GM23248 (cell line): ENCODE measurements at places on chromosomes 12 and 14.

- H3K4me1 ChIP-seq: peaks cover 84% of the 10 kb centered on the region
- H3K27me3 ChIP-seq: no peaks in the 10 kb centered on the region
- peak overlapping the region; percentile 94 for H3K27ac ChIP-seq
- H3K36me3 ChIP-seq: no peaks in the 10 kb centered on the region
- DNase-seq: peak; percentile 91
Measured at GRCh38 chr12:46556105-46556559, 183.6 kb upstream of the SLC38A2 start.

- H3K4me3 ChIP-seq: no peak overlapping the region
- H3K27me3 ChIP-seq: no peaks in the 10 kb centered on the region
- peak; percentile 29 for DNase-seq
- H3K36me3 ChIP-seq: no peaks in the 10 kb centered on the region
Measured at GRCh38 chr12:19244312-19244711, 114.8 kb downstream of the PLEKHA5 start.

- H3K36me3 ChIP-seq: no peaks in the 10 kb centered on the region
- no peak overlapping the region for H3K27ac ChIP-seq
- peaks cover 11% of the 10 kb centered on the region for H3K27me3 ChIP-seq
- no peaks in the 10 kb centered on the region for H3K4me1 ChIP-seq
- peak overlapping the region; percentile 79 for H3K4me3 ChIP-seq
Measured at GRCh38 chr14:77124345-77125280, 17.0 kb downstream of the ZDHHC22 start.

DNA sequence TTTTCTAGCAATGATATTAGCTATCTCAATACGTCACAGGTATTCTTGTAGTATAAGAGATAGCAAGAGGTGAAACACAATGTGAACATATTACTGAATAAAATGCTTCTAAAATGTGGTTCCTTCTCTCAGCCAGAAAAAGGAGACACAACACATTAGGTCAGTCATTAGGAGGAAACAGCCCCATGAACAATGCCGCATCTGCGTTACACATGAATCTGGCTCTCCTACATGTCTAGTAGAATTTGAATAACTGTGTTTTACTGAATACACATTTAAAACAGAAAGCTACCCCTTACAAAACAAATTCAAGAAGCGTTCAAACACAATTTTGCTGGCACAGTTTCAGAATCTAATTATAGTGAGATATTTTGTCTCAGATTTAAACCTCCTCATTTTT, 51.6 kb downstream of the EFCAB11 start:
- DNase-seq: no peak
- H3K4me3 ChIP-seq: no peak overlapping the region
- H3K27me3 ChIP-seq: no peaks in the 10 kb centered on the region
- peaks cover 16% of the 10 kb centered on the region; the same call in 1 of the 2 replicates for H3K4me1 ChIP-seq

DNA sequence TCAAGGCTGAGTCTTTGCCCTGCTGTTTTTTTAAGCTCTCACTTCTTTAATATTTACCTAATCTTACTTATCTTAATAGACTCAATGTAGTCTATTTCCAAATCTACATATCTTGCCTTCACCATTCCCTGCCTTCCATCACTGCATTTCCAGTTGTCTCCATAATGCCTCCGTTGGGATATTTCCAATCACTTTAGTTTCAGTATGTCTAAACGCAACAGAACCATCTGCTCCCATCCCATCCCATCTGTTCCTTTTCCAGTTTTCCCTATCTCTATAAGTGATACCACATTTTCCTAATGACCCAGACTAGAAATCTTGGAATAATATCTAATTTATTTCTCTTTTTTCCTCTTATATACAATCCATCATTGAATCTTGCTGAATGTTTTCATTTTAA, 15.1 kb upstream of the CCDC198 start:
- DNase-seq: no peak
- H3K27ac ChIP-seq: no peak overlapping the region
- H3K4me3 ChIP-seq: no peak overlapping the region

DNA sequence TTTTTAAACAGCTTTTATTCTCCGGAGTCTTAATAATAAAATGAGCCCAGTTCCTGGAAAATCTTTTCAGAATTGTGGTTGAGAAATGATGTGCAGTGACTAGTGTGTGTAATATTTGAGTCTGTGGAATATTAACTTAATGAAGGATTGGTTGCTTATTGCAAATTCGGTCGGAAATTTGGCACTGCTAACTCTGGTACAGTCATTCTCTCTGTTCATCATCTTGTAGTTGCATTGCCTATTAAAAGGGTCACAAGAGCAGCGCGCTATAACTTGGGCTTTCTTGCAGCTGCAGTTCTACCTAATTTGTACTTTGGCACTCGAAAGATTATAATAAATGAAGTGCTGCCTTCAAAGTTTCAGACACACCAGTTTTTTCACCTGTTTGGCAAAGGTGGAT, 146.0 kb downstream of the FLRT2 start:
- no peak for DNase-seq
- no peak overlapping the region for H3K4me3 ChIP-seq
- H3K36me3 ChIP-seq: no peaks in the 10 kb centered on the region
- no peaks in the 10 kb centered on the region for H3K4me1 ChIP-seq

DNA sequence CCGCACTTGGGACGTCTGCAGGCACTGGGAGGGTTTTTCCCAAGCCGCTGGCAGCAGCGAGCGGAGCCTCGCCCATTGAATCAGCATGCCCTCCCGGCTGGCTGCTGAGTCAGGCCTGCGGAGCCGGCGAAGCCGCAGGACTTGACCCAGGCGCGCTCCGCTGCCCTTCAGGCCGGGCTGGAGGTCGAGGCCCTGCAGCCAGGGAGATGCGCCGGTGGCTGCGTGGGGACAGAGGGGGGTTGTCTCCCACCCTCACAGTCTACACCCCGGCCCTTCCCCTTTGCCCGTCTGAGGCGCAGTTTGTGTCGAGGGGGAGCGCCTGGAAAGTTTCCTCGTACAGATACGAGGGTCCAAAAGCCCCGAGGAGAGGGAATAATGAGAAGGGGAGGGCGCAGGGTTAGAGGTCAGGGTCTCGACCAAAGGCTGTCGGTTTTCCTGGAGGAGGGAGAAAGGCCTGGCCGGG, 759 bp upstream of the KLC1 start:
- H3K4me1 ChIP-seq: peaks cover 43% of the 10 kb centered on the region
- peak; percentile 97 for DNase-seq
- no peaks in the 10 kb centered on the region for H3K27me3 ChIP-seq
- H3K36me3 ChIP-seq: no peaks in the 10 kb centered on the region

GRCh38 chr12:6263931-6264330, 46.6 kb upstream of the PLEKHG6 start:
- no peak overlapping the region for H3K4me3 ChIP-seq
- H3K27ac ChIP-seq: no peak overlapping the region
- 0 out of 2 replicates have a peak, but pooled peaks cover 5% of the 10 kb centered on the region for H3K27me3 ChIP-seq

- H3K36me3 ChIP-seq: no peaks in the 10 kb centered on the region
- H3K27me3 ChIP-seq: no peaks in the 10 kb centered on the region
- no peaks in the 10 kb centered on the region for H3K4me1 ChIP-seq
- no peak overlapping the region for H3K27ac ChIP-seq
- no peak overlapping the region for H3K4me3 ChIP-seq
Measured at GRCh38 chr12:83113945-83114344, 427.2 kb downstream of the TMTC2 start.

DNA sequence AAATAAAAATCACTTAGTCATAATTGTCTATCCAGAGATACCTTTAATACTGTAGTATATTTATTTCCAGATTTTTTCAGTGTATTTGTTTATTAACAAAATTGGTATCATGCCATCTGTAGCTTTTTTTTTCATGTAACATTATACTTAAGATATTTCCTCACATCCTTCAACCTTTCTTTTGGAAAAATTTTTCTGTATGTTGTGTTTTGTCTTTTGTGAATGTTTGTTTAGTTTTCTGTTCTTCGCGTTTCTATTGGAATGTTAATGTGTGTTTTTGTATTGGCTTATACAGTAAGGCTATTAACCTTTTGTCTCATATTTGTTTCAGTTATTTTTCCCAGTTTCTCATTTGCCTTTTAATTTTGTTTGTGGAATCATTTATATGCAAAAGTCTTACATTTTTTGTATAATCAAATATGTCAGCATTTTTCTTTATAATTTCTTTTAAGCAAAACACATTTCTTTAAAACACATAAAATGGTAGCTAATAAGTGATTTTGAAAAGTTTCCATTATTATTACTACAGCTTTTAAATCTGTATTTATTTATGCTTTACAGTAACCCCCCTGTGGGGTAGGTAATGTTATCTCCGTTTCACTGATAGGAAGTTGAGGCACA, 433.7 kb downstream of the RAD51B start:
- H3K36me3 ChIP-seq: no peaks in the 10 kb centered on the region
- DNase-seq: no peak
- no peak overlapping the region for H3K4me3 ChIP-seq
- H3K27ac ChIP-seq: no peak overlapping the region

- no peak overlapping the region for H3K27ac ChIP-seq
- no peaks in the 10 kb centered on the region for H3K27me3 ChIP-seq
- no peak overlapping the region for H3K4me3 ChIP-seq
- H3K4me1 ChIP-seq: no peaks in the 10 kb centered on the region
- no peaks in the 10 kb centered on the region; the same call in 1 of the 2 replicates for H3K36me3 ChIP-seq
Measured at GRCh38 chr12:82970614-82971013, 283.9 kb downstream of the TMTC2 start.

DNA sequence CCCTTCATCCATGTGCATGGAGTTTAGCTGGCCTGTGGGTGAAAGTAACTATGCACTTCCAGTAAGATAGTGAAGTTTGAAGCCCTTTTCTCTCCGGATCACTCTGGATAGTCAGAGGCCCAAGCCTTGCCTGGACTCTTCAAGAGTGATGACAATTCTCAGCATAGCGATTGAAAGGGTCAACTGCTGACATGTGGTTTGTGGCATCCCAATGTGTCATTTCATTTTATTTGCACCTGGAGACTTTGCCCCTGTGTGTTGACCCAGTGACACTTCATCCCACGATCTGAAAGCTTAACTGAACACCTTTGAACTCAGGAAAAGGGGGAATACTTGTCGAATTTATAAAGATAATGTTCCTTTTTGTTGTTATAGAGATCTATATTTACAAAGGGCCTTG, 711.9 kb upstream of the TMEM132C start:
- H3K36me3 ChIP-seq: no peaks in the 10 kb centered on the region
- peaks cover 33% of the 10 kb centered on the region for H3K4me1 ChIP-seq
- no peak overlapping the region for H3K27ac ChIP-seq

DNA sequence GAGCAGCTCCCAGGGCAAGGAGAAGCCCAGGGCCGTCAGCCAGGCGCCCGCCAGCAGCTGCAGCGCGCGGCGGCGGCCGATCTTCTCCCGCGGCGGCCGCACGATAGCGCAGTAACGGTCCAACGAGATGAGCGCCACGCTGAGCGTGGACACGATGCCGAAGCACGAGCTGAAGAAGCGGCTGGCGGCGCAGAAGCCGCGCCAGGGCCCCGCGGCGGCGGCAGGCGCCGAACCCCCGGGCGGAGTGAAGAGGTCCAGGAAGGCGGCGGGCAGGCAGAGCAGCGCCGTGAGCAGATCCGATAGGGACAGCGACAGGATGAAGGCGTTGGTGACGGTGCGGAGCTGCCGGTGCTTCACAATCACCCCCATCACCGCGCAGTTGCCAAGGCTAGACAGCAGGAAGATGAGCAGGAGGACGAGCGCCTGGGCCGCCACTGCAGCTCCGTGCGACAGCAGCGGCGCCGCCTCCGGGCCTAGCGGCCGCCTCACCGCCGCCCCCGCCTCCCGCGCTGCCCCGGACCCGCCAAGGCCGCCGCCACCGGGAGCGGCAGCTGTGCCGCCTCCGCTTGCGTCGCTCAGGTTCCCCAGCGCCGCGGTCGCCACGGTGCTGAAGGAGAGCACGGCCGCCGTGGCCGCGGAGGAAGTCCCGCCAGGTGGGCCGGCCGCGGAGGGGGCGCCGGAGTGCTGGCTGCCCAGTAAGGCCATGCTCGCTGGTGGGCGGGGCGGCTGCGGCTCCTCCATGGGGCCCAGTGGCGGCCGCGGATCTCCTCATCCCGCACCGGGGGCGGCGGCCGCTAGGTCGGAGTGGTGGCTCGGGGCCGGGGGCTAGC, 479 bp downstream of the GPR135 start:
- peak overlapping the region; percentile 73 for H3K4me3 ChIP-seq
- H3K4me1 ChIP-seq: no peaks in the 10 kb centered on the region
- peaks cover 9% of the 10 kb centered on the region; the same call in 1 of the 2 replicates for H3K36me3 ChIP-seq
- no peaks in the 10 kb centered on the region for H3K27me3 ChIP-seq

GRCh38 chr12:103468837-103469236, 26.9 kb downstream of the C12orf42 start:
- no peaks in the 10 kb centered on the region for H3K4me1 ChIP-seq
- no peaks in the 10 kb centered on the region for H3K36me3 ChIP-seq
- no peak overlapping the region for H3K27ac ChIP-seq

- no peaks in the 10 kb centered on the region for H3K4me1 ChIP-seq
- H3K36me3 ChIP-seq: no peaks in the 10 kb centered on the region
- H3K4me3 ChIP-seq: no peak overlapping the region
- no peak for DNase-seq
Measured at GRCh38 chr14:90911121-90911520, 94.9 kb upstream of the TTC7B start.

DNA sequence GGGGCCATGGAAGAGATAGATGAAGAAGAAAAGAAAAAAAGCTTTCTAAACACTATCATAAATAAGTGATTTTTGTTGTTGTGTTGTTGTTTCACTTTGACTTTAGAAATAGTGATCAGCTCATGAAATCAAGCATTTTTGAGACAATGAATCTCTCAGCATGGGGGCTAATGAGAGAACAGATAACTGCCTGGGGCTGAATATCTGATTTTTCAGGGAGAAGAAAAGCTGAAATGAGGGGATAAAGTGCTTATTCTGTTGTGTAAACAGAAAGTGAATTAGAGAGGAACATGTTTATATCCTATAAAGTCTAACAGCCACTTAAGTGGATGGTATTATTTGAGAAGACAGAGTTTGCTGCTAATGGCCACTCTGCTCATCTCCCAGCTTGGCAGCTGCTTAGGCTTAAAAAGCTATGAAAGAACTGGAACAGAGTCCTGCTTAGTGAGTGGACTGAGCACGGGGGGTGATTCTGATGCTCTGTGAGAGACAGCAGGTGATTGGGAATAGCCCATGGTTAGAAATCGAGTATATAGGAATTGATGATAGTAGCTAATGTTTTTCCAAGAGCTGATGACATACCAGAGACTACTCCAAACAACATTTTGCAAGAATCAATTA, 646.1 kb upstream of the TMEM132C start:
- no peak overlapping the region for H3K27ac ChIP-seq
- no peaks in the 10 kb centered on the region for H3K4me1 ChIP-seq
- no peak overlapping the region for H3K4me3 ChIP-seq
- no peak for DNase-seq

GRCh38 chr12:67394550-67394949, 125.4 kb downstream of the CAND1 start:
- H3K4me3 ChIP-seq: no peak overlapping the region
- H3K27ac ChIP-seq: no peak overlapping the region

GRCh38 chr12:99736760-99737269, 89.3 kb downstream of the GARIN6 start:
- H3K27ac ChIP-seq: no peak overlapping the region
- DNase-seq: no peak
- no peaks in the 10 kb centered on the region for H3K27me3 ChIP-seq
- no peaks in the 10 kb centered on the region for H3K36me3 ChIP-seq
- no peak overlapping the region for H3K4me3 ChIP-seq

DNA sequence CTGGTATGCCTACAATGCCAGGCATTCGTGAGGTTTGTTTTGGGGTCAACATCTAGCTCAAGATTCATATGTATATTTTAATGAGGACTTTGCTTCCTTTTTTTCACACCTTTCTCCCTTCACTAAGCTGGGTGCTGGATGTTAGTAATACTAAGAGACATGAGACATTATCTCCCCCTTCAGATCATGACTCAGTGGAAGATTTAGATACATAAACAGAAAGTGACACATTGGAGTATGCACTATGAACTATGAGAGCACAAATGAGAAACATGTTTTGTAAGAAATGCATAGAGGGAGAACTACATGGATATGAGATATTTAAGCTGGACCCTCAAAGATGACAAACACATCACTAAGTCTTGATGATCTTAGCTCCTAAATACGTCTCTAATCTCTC, 286.3 kb downstream of the RPAP3 start:
- peak; percentile 69 for DNase-seq
- H3K4me1 ChIP-seq: peaks cover 20% of the 10 kb centered on the region
- no peaks in the 10 kb centered on the region for H3K27me3 ChIP-seq
- H3K4me3 ChIP-seq: no peak overlapping the region
